ENCODE measurements at places on chromosomes 7 and 10. TPM values are rescaled to one million over a fixed set of nuclear protein-coding genes. Genes with fewer than 3 reads are reported as not detected.

The RNF148 gene
- total RNA-seq = 0.44 TPM

The CPVL gene
- total RNA-seq = 24.8 TPM

The UNCX gene
- total RNA-seq = not detected

The CTTNBP2 gene
- total RNA-seq = 2.8 TPM

- peak; percentile 60 for DNase-seq
- H3K4me1 ChIP-seq = peaks cover 48% of the 10 kb centered on the region
- no peak overlapping the region for H3K4me3 ChIP-seq
- H3K27ac ChIP-seq = peak overlapping the region; percentile 84
- H3K36me3 ChIP-seq = no peaks in the 10 kb centered on the region
Observed at GRCh38 chr10:91587710-91588638, 44.9 kb downstream of the PPP1R3C start.

DNA sequence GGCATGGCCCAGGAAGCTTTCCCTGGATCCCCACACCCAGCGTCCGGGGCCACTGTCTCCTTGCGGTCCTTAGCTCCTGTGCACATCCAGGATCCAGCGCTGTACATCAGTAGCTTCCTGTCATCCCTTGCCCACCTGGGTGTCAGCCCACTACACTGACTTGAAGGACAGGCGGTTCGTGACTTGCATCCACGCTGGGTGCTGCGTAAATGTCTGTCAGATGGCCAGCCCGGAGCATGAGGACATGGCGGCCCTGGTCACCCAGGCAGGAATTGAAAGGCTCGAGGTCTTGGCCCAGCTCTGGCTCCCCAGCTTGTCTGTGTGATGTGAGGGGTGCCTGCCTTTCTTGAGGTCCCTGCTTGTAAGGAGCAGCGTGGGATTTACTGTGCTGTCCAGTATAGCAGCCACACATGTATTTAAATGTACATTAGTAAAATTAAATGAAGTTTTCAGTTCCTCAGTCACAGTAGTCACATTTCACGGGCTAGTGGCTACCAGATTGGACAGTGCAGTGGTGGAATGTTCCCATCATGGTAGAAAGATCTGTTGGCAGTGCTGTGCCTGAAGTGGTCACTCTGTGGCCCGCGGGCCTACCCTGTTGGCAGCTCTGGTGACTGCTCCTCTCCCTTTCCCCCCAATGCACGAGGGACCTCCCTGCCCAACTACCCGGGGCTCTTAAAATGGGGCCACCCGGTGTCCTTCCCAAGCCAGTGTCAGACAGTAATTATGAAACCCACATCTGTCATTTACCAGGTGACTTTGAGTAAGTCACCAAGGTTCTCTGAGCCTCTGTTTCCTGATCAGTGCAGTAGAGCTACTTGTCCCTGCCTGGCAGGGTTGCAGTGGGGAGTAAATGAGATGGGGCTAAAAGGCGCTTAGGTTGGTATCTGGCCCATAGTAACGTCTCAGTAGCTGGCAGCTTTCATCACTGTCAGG lies 97.8 kb upstream of the PPIF start:
- no peak overlapping the region for H3K4me3 ChIP-seq
- no peak for DNase-seq
- H3K27ac ChIP-seq = no peak overlapping the region

DNA sequence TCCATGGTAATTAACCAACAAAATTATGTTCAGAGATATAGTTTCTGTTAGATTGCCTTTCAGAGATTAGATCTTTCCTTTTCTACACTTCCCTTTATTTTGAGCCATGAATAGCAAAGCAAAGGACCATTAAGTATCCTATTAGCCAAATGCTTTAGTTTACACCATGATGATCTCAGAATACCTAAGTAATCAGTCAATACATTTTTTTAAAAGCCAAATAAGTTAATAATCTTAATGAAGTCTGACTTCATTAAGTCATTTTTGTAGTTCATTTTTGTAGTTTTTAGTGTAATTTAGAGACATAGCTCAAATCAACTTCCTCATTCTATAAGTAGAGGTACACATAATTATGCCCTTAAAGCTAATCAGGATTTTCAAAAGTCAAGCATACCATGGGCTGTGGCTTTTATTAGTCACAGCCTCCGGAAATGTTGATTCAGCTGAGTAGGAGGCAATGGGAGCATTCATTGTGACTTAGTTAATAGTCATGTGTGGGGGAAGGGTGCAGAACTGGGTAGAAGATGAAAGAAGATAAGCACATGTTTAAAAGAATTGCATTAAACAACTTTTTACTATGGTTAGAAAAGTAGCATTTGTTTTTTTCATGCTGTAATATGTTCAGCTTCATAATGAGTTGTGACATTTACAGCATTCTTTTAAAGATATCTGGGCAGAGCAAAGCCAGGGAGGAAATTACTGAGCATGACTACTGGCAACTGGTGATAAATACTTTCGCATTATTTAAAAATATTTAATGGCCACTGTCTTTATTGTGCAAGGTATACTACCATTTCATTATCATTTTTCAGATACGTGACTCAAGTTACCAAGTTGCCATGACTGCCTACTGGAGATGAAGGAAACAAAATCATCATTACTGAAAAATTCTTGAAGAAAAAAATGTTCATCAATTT lies 57.3 kb upstream of the CCDC71L start:
- no peaks in the 10 kb centered on the region for H3K27me3 ChIP-seq
- H3K4me3 ChIP-seq = no peak overlapping the region
- H3K27ac ChIP-seq = no peak overlapping the region
- peak; percentile 59 for DNase-seq
- H3K36me3 ChIP-seq = no peaks in the 10 kb centered on the region

DNA sequence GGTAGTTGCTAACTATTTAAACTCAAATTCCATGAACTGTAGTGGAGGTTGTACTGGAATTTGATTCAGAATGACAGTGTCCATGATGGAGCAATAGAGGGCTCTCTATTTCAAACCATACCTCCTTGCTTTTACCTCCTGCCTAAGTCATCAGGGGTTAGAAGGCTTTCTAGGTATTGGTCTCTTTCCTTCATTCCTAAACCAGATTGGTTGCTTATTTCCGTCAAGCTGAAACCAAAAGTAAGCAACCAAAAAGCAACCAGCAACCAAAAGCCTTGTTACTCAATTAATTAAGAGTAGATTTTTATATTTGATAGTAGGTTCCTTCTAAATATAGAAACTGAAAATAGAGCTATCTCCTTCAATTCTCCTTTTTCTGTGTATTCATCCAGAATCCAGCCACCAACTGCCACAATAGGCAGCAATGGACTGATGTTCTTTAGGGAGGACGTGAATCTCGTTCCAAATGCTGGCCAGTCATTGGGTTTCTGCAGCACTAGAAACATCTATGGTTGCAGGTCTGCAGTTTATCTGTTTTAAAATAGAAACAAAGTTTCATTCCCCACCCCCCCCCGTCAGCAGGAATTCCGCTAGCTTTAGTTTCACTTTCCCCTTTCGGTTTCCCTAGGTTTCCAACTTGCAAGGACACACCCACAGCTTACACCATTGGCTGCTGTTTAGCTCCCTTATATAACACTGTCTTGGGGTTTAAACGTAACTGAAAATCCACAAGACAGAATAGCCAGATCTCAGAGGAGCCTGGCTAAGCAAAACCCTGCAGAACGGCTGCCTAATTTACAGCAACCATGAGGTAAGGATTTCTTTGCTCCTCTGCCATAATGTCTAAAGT lies at the start of gene IFIT1:
Gene IFIT1, plus strand, starts transcription at position 717 of the 850 bp plus-strand sequence. Its CDS starts 90 bp downstream, at position 807.
- H3K36me3 ChIP-seq = peaks cover 11% of the 10 kb centered on the region
- H3K4me3 ChIP-seq = peak within 1 kb of the TSS; percentile 70
- peak within 1 kb of the TSS; percentile 97 for H3K27ac ChIP-seq
- DNase-seq = peak; percentile 98
- no peaks in the 10 kb centered on the region for H3K27me3 ChIP-seq

- DNase-seq = no peak
- H3K4me3 ChIP-seq = no peak overlapping the region
- H3K36me3 ChIP-seq = no peaks in the 10 kb centered on the region
- no peak overlapping the region for H3K27ac ChIP-seq
- peaks cover 3% of the 10 kb centered on the region for H3K27me3 ChIP-seq
Observed at GRCh38 chr7:150851492-150852370, 586 bp upstream of the AOC1 start.

DNA sequence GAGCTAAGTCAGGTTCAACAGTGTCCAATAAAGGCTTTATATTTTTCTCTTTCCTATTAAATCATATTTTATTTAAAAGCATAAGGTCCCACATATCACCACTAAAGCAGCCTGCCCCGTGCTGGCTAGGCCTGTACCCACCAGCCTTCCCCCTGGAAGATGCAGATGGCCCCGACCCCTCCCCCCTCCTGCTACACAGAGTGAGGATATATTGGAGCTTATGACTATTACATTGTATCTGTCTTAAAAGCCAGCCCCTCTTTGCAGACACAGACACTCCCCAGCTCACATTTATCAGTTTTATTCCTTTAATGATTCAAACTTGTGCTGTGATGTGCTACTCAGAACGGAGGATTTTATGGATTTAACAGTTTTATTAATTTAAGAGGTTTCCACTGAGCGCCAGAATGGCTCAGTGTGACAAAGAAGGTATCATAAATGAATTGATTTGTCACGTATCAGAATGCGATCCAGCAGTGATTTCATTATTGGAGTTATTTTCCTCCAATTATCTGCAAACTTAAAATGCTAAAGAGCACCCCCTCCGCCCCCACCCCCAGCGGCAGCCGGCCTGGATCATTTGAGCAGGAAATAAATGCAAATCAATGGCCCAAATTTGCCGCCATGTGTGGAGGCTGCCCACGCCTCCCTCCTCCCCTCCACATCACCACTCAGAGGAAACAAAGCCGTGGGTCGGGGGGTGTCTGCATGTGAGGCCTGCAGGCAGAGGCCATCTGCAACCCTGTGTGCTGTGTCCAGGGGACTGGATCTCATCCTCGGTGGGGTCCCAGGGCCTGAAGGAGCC lies 72.6 kb upstream of the ZMIZ1 start:
- H3K4me3 ChIP-seq = no peak overlapping the region
- H3K4me1 ChIP-seq = no peaks in the 10 kb centered on the region
- no peak for DNase-seq
- peaks cover 10% of the 10 kb centered on the region for H3K27me3 ChIP-seq

GRCh38 chr7:102297487-102298218 lies 11.0 kb downstream of the SH2B2 start:
- H3K27ac ChIP-seq = no peak overlapping the region
- H3K36me3 ChIP-seq = no peaks in the 10 kb centered on the region
- H3K4me3 ChIP-seq = no peak overlapping the region

DNA sequence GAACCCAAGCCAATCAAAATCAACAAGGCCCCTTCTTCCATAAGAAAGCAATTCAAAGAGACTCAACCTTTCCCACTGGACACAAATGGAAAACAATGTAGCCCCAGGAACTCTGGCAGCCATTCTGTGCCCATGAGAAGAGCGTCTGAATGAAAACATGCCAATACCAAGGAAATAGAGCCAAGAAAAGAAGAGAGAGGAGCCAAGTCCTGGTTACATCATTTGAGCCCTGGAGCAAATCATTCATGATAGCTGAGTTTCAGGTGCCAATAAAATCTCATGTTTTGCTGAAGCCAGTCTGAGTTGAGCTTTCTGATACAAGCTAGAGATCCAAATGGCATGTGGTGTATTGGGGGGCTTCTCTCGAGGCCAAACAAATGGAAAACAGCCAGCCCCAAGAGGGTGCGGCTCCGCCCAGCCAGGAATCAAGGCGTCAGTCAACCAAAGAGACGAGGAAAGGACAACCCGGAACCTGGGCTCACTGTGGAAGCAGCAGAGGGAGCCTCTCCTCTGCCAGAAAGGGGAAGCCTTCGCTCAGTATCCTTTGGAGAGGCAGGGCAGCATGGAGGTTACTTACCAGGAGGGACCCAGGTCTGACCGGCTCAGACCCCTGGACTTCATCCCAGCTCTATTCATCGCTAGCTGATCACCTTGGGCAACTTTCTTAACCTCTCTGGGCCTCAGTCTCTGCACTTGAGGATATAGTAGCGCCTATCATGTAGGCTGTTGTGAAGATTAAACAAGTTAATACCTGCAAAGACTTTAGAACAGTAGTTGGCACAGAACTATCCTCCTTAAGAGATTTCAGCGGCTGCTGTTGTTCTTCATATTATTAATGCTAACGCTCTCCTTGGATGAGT lies 61.8 kb downstream of the OAT start:
- H3K36me3 ChIP-seq = no peaks in the 10 kb centered on the region
- H3K27me3 ChIP-seq = no peaks in the 10 kb centered on the region
- no peak overlapping the region for H3K4me3 ChIP-seq
- no peak for DNase-seq

DNA sequence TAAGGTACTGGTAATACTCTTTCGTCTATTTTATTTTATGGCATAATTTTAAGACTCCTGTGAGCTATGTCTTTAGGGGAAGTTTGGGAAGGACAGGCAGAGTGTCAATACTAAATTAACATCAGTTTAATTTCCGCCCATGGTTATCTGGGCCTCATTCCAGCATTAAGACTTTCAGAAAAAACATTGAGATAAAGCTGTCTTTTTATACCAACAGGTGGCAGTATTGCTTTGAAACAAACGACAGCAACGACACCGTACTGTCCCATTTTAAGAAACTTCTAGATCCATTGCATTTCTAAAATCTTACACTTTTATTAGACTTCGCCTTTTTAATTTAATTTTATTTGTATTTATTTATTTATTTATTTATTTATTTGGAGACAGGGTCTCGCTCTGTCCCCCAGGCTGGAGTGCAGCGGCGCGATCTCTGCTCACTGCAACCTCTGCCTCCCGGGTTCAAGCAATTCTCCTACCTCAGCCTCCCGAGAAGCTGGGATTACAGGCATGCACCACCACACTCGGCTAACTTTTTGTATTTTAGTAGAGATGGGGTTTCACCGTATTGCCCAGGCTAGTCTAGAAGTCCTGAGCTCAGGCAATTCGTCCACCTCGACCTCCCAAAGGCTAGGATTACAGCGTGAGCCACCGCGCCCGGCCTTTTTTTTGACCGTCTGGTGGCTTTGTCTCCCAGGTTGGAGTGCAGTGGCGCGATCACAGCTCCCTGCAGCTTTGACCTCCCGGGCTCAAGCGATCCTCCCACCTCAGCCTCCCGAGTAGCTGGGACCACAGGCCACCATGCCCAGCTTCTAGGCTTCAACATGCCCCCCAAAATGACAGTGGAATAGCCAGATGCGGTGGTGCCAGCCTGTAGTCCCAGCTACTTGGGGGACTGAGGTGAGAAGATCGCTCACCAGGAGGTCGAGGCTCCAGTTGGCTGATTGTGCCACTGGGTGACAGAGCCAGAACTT lies 78.7 kb upstream of the C1GALT1 start:
- DNase-seq = peak; percentile 74
- no peaks in the 10 kb centered on the region for H3K27me3 ChIP-seq
- H3K27ac ChIP-seq = no peak overlapping the region
- H3K4me3 ChIP-seq = no peak overlapping the region
- H3K4me1 ChIP-seq = peaks cover 10% of the 10 kb centered on the region
- H3K36me3 ChIP-seq = no peaks in the 10 kb centered on the region

DNA sequence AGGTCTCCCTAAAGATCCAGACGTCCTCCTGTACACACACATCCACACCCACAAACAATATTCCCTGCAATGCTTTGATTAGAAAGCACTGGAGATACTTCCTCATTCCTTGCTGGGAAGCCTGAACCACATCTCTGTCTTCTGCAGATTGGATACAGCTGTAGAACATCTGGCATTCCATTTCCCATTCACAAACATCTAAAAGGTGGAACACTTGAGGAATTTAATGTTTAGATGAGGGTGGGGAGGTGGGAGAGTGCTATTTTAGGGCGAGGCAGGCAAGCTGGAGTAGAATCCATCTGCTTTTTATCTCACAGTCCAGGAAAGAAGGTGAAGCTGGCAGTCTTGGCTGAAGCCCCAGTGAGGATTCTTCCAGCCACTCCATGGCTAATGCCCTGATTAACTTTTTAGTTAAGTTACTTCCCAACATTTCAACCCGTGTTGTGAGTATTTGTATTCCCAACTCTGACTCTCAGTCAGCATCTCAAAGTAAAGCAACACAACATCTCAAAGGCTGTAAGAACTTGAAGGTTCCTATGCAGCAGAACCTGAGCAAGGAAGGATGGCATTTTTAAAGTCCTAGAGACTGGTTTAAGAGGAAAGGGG lies 46.1 kb downstream of the CYTH3 start:
- peak overlapping the region; percentile 81 for H3K27ac ChIP-seq
- no peaks in the 10 kb centered on the region for H3K36me3 ChIP-seq
- H3K27me3 ChIP-seq = no peaks in the 10 kb centered on the region
- DNase-seq = peak; percentile 86
- H3K4me3 ChIP-seq = no peak overlapping the region
- H3K4me1 ChIP-seq = peaks cover 40% of the 10 kb centered on the region
